HS-27A (cell line): ENCODE measurements at places on chromosomes 4 and X.

- no peak for DNase-seq
Measured at GRCh38 chr4:182585321-182585720, 331.9 kb downstream of the DCTD start.

- DNase-seq: no peak
Measured at GRCh38 chr4:89588421-89588820, 248.5 kb downstream of the SNCA start.

GRCh38 chr4:20456407-20456806 lies 204.7 kb downstream of the SLIT2 start:
- DNase-seq: peak; percentile 23

- DNase-seq: no peak
Measured at GRCh38 chrX:151921292-151921691, 8.6 kb downstream of the MAGEA4 start.

- peak; percentile 14 for DNase-seq
Measured at GRCh38 chr4:99811850-99812249, 4.8 kb upstream of the DAPP1 start.

- no peak for DNase-seq
Measured at GRCh38 chr4:160772668-160773067, 1391.1 kb downstream of the FSTL5 start.

GRCh38 chr4:118281611-118282442 lies 71.0 kb downstream of the PRSS12 start:
- DNase-seq: no peak

- no peak for DNase-seq
Measured at GRCh38 chr4:150242820-150243458, 164.7 kb downstream of the DCLK2 start.

DNA sequence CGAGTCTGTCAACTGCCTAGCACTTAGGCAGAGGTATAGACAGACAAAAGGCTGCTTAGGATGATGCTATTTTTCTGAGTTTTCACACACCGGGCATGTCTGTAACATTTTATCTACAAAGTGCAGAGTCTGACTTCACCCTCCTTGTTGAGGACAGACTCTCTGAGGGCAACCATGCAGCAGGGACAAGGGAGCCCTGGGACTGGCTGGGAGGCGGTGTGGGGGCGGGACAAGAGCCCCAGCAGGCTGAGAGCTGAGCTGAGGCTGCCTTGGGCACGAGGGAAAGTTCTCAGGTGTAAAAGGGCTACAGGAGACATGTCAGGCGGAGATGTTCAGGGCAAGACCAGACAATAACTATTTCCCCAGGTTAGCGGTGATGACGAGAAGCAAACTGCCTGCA lies 81.6 kb downstream of the GATB start:
- no peak for DNase-seq
